Stimulated activated CD8-positive, alpha-beta memory T cell treated with anti-CD3 and anti-CD28 coated beads, Interleukin-2, amount 100 ng/mL, for 48 hours (primary cell): ENCODE measurements at places on chromosomes 3 and 15.

DNA sequence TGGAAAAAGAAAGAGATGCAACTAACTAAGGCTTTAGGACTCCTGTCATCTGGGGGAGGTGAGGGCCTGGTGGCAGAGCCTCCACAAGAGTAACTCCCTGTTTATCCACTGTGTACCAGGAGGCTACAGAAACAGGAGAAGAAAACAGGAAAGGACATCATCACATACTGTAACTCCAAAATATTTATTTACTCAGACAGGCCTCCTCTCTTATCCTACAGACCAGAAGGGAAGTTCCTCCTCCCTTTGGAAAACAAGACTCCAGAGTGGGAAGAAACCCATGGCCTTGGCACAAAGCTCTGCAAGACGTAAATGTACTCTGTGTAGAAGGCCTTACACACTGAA lies 40.1 kb upstream of the AKAP13 start:
- DNase-seq = no peak

DNA sequence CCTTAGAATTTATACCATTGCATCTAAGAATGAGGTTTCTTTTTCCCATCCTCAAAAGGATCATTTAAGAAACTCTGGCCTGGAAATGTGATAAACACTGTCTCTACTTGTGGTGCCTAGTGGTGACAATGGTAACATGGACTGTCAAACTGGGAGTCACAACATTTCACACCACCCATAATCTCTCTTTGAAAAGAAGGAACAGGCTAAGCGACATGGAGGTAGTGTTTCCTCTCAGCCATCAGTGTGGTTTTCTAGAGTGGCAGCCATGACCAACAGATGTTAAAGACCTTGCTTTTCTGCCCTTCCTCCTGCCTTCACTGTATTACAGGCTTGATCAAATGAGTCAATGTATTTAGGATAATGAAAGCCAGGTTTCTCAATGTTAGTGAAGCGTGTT lies 283.1 kb upstream of the STAC start:
- no peak for DNase-seq

- DNase-seq = no peak
These were observed 33.9 kb downstream of the ZBBX start for GRCh38 chr3:167346171-167346570.

DNA sequence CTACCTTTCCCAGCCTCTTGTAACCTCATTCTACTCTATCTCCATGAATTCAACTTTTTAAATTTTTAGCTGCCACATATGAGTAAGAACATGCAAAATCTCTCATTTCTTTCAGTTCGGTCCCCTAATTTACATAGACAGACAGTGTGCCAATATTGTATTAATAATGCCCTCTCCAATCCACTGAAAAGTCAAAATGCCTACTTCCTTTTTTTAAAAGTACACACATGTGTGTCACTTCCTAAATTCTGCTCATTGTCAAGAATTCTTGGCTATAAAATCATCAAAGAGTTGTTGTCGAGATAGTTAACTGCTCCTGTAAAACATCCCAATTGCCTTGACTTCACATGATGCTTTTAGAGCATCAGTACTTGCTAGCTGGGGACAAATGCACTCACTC lies 84.2 kb upstream of the IL12A start:
- DNase-seq = no peak

DNA sequence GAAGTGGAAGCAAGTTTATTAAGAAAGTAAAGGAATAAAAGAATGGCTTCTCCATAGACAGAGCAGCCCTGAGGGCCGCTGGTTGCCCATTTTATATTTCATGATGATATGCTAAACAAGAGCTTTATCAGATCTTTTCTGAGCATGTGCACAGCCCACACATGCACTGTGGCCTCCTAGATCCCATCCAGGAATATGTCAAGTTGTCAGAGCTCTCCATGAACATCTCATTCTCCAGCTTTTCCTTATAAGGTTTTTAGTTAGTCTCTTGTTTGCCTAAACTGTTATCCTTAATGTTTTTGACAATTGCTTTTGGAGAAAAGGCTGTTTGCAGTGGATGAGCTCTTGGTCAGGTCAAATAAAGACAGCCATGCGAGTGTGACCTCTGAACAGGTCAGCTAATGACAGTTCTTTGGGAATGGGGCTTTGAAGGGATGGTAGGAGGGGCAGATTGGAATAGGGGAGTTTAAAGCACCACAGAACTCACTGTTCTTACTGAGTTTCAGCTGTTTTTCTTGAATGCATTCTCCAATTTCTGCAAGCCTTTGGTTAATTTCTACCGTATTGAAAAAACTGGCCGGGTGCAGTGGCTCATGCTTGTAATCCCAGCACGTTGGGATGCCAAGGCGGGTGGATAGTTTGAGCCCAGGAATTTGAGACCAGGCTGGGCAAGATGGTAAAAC lies 69.4 kb upstream of the CRTC3 start:
- DNase-seq = no peak

DNA sequence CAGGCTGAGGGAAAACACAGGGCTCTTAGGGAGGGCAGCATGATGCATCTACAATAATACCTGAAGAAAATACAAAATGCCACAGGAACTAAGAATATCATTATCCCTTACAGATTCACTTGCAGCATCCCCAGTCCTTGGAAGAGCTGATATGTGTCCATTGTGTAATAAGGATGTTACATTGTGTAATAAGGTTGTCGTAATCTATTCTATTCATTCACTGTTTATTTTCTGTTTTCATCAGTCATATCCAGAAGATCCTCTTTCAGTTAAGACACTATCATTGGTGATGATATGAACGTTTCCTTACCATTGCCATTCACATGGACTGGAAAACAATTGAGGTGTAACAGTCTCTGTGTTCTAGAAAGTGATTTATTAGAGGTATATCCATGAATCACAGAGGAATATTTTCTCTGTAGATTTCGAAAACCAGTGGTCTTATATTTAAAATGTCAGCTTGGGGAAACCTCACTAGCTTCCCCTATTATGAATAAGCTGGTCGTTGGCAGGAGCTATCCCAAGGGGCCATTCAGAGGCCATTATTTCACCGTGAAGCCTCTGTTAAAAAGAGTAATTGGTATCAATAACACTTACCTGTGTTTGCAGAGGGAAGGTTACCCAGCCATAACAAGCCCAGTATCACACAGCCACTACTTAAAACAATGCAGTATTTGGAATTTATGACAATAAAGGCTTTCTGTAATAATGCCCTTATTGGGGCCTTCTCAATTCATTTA lies 241.1 kb downstream of the ZNF385D start:
- no peak for DNase-seq

- DNase-seq = no peak
These were observed 407.3 kb downstream of the GBE1 start for GRCh38 chr3:81354119-81354518.

- no peak for DNase-seq
These were observed 314.2 kb downstream of the LPP start for GRCh38 chr3:188468196-188468595.

DNA sequence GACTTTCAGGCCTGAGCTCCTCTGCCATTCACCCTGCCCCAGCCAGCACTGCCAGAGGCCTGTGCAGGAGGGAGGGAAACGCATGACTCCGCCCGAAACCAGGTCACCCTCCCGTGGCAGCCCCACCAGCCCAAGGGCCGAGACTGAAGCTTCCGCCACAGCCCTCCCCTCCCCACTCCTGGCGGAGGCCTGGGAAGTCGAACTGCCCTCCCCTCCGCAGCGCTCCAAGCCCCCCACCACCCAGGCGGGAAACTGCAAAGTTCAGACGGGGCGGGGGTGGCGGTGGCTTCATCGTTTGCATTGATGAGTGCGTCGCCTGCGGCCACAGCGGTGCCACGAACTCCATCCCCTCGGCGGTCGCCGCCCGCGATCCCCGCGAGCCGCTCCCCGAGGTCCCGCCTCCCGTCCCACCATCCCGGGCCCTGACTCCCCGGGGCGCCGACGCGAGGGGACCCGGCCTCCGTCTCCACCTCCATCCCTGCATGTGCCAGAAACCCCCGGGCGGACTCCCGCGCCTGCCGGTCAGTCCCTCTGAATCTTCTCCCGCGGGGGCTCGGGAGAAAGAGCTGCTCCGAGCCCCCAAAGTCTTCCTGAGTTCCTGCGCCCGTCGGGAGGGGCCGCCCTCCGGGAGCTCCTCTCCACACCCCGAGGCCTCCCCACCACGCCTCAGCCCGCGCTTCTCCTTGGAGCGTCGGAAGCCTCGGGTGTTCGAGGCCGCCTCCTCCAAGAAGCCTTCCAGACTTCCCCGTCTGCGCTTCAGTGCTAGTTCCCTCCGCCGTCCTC lies 698 bp downstream of the MELTF start:
- DNase-seq = no peak

DNA sequence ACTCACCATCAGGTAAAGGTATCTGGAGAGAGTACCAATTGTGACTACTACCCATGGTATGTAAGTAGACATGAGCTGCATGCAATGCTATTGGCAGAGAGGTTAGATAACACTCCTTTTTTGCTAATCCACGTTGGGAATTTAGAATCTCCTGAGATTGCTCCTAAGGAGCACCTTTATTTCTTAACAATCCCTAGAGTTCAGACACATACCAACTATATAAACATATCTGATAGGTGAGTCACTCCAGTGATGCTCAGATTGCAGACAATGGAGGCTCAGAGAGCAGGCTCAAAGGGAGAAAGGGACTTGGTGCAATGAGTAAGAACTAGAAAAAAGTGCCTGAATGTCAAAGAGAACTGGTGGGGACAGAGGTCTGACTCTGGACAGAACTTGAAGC lies 47.0 kb upstream of the LRRFIP2 start:
- no peak for DNase-seq

DNA sequence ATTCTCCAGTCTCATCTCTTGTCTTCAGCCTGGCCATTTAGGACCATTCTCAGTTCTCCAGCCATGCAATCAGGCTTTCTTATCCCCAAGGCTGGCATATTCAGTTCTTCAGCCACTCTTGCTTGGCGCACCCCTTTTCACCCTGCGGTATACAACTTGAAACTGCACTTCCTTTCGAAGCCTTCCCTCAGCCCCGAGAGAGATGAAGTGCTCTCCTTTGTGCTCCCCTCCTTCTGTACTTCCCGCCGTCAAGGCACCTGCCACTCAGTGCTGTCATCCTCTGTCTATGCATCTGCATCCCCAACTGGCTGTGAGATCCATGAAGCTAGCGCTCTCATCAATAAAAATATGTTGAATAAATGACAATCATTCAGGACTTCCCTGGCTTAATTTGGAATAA lies 45.7 kb downstream of the MORC1 start:
- DNase-seq = no peak

DNA sequence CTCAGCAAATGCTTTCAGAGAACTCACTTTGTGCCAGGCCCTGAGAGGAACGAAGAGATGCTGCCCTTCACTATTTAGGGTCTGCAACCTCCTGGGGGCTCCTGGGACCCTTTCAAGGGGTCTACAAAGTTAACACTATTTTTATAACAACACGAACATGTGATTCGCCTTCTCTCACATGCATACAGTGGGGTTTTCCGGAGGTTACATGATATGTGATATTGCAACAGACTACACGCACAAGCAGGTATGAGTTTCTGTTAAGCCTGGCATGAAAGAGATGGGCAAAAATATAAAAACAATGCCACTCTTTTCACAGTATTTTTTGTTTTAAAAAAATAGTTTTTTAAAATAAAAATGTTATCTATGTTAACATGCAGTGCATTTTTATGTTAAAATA lies 10.3 kb downstream of the STARD5 start:
- no peak for DNase-seq

- DNase-seq = no peak
These were observed 61.9 kb downstream of the TM4SF4 start for GRCh38 chr3:149536429-149536828.

- no peak for DNase-seq
These were observed 49.3 kb downstream of the HES1 start for GRCh38 chr3:194185221-194185620.

- no peak for DNase-seq
These were observed 7.2 kb upstream of the ELP6 start for GRCh38 chr3:47520756-47521155.

- no peak for DNase-seq
These were observed 67.1 kb downstream of the AAGAB start for GRCh38 chr15:67187351-67187854.

DNA sequence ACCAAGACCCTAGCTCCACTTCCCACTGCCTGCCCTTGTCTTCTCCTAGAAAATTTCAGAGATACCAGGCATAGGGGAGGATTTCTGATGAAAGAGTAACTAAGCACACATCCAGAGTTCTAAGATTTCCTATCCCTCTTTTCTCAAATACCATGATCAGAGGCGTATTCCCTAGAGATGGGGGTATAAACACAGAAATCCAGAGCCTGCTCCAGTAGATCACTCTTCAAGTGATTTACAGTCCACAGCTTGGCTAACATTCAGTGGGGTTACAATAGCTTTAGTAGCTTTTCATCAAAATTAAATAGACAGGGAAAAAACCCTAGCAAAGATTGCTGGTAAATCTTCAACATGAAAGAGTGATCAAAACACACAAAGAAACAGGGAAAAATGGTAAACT lies 800.7 kb upstream of the GRM7 start:
- no peak for DNase-seq

- DNase-seq = no peak
These were observed 56.4 kb downstream of the SPTSSB start for GRCh38 chr3:161314836-161315395.

DNA sequence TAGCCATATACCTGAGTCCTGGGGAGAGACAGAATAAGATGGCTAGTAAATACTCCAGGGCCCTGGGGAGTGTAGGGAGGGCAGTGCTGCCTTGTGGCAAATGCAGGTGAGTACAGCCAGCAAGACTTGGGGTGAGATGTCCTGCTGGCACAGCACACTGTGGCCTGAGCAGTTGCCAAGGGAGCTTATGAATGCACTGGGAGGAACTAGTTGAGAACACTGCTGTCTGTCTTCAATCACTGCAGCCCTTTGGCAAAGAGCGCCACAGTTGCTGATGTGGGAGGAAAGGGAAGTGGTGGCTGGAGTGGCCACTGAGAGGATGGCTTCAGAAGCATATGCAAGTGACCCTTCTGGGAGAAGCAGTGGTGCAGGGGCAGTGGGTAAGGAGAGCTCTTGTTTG lies 264.6 kb downstream of the RORA start:
- no peak for DNase-seq

GRCh38 chr3:71214797-71215196 lies 368.7 kb downstream of the FOXP1 start:
- no peak for DNase-seq

- DNase-seq = no peak
These were observed 38.1 kb upstream of the LACTB start for GRCh38 chr15:63083541-63083940.
